Fibroblast of skin of back (primary cell): ENCODE measurements at places on chromosomes 11 and 22.

DNA sequence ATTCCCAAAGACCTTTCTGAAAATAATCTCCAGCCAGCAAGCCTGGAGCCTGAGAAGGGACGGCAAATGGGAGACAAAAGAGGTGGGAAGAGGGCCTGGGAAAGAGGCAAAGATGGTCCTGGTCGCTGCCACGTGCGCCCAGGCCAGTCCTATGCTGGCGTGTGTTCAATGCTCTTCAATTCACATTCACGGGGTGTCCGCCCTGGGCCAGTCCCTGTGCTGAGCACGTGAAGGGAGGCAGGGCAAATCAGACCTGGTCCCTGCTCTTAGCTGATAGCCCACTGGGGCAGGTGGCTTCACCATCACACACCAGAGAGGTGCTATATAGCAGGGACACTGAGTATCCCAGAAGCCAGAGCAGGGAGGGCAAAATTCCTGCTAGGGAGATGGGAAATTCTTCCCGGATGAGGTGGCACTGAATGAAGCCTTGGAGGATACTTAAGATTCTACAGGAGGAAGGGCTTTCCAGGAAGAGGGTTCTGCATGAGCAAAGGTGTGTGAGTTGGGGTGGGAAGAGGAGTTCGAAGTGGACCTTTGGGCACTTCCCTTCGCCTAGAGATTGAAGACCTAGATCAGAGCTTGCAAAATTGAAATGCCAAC, 148.2 kb downstream of the CHST1 start:
- peak; percentile 11 for DNase-seq

- DNase-seq, result no peak
Measured at GRCh38 chr11:113372309-113372708, 15.3 kb upstream of the ANKK1 start.

DNA sequence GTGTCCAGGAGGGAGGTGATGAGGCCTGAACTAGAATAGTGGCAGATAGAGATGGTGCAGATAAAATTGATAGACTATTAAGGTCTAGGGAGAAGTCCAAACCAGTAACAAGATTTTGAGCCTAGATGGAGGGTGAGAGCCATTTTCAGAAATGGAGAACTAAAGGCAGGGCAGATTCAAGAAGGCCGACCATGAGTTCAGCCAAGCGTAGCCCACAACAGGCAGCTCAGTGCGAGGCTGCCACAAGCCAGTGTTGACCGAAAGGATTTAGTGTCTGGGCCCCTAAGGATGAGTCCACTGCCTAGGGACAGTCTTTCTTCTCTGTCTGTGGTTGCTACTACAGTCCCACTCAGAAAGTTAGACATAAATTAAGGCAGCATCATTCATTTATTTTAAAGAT, 51.7 kb downstream of the PPP2R1B start:
- DNase-seq, result no peak

- peak; percentile 60 for DNase-seq
Measured at GRCh38 chr11:23688835-23689234, 808.0 kb upstream of the LUZP2 start.

- DNase-seq, result no peak
Measured at GRCh38 chr11:20688761-20689160, 19.4 kb downstream of the NELL1 start.

DNA sequence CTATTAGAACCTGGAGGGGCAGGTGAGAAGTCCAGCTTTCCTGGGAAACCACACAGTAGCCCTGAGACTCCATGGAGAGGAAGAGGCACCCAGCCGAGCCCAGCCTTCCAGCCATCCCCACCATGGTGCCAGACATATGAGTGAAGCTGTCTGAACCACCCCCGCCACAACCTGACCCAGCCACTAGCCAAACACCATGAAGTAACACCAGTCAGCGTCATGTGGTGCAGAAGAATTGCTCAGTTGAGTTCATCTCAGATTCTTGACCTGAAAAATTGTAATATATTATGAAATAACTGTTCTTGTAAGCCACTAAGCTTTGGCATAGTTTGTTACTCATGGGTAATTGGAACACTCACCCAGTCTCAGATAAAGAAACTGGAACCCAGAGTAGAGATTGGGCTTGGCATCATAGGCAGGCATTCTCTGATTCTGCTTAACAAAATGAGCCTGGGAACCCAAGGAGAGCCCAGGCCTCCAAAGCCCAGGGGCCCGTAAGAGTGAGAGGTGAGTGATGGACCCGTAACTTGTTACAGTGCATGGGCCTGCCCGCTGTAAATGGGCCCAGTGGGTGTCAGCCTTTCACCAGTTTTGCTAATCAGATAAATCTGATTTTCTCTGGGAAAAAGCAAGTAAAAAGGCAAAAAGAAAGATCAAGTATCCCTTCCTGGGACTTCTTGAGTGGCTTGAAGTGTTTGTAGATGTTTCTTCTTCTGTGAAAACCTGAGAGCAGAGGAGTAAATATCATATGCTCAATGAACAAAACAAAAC, 305.5 kb downstream of the DDX10 start:
- DNase-seq, result no peak

- DNase-seq, result no peak
Measured at GRCh38 chr11:102378818-102379217, 31.8 kb downstream of the BIRC2 start.

GRCh38 chr22:36304429-36304828, 51.5 kb downstream of the APOL1 start:
- no peak for DNase-seq

DNA sequence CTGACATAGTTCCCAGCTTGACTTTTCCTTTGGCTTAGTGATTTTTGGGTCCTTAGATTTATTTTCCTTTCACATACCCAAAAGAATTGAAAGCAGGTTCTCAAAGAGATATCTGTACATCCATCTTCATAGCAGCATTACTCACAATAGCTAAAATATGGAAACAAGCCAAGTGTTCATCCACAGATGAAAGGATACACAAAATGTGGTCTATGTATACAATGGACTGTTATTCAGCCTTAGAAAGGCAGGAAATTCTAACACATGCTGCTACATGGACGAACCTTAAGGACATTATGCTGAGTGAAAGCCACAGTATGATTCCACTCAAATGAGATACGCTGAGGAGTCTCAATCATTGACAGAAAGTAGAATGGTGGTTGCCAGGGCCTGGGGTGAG, 171.8 kb downstream of the IGLL1 start:
- no peak for DNase-seq
